ENCODE measurements at places on chromosomes 1 and 21.

DNA sequence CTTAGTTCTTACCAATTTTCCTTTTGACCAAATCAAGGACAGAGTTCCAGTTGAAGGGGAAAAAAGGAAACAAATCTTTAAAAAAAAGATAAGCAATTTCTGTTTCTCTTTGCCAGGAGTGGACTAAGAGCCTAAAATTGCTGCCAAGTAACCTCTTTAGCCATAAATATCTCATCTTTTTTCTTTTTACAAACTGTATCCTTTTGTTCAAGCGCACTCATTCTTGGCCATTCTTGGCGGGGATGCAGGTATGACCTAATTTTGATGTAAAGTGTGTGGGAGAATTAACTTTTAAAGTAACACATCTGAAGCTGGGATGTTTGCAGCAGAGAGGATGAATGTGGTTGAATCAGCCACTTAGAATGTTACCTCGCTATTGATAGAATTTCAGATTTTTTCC is 13.4 kb upstream of the KIF1B start:
- DNase-seq: no peak

DNA sequence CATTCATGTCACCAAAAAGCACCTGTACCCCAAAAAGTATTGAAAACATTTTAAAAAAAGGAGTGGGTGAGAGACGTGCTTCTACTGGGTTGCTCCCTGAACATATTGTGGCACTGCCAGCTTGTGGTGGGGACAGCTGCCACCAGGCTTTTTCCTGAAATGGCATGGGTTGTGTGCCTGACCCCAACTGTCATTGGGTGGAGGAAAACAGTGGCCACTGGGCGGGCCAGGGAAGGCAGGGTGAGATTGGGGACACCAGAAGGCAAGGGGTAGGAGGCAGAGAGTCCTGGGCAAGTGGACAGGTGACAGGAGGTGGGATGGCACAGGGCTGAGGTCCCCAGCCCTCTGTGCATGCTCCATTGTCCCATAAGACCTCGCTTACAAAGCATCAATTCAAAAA is 55.5 kb downstream of the TGFB2 start:
- DNase-seq: no peak

DNA sequence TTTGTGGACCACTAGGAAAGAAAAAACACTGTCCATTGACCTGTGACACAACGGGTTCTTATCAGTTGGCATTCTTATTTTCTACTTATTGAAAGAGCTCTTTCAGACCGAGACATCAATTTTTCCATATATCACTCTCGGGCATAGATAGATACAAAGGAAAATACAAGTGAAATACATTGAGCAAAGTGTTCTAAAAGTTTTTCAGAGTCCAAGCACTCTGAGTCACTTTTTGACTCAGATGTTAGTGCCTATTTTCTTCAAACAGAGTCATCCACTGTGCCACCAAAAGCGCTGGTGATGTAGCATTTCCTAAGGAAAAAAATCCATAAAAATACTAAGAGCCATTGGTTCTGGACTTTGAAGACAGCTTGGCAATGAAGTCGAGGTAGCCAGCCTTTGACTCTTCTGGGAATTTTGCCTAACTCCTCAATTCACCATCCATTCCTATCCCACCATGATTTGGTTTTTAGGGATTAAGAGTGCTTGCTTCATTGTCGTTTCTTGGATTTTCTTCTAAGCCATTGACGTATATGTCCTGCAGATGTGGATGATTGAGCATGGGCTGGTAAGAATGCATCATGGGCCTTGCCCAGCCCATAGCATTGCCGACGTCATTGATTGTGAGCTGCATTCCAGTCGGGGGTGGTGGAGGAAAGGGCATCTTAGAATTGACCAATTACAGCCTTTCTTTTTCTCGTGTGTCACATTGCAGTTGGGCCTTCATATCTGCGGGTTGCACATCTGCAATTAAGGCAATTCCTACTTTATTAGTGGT is 10.6 kb downstream of the GALNT2 start:
- no peak for DNase-seq

- no peak for DNase-seq
Measured at GRCh38 chr1:236552901-236553300, 29.1 kb downstream of the LGALS8 start.

GRCh38 chr1:223429821-223430220 is 36.6 kb downstream of the CCDC185 start:
- no peak for DNase-seq

GRCh38 chr1:14866911-14867612 is 268.6 kb downstream of the KAZN start:
- DNase-seq: no peak

DNA sequence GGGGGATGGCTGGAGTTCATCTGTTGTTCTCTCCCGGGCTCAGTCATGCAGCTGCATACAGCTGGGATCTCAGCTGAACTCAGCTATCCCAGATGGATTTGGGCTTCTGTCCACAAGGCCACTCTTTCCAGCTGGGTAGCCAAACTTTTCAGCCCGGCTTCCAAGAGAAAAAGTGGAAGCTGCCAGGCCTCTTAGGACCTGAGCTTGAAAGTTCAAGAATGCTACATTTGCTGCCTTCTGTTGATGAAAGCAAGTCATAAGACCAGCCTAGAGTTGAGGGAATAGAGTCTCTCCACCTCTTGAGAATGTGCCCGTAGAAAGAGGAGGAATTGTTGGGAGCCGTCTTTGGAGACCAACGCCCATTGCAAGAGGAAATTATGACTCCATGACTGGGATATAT is 95.3 kb downstream of the C1orf21 start:
- no peak for DNase-seq

DNA sequence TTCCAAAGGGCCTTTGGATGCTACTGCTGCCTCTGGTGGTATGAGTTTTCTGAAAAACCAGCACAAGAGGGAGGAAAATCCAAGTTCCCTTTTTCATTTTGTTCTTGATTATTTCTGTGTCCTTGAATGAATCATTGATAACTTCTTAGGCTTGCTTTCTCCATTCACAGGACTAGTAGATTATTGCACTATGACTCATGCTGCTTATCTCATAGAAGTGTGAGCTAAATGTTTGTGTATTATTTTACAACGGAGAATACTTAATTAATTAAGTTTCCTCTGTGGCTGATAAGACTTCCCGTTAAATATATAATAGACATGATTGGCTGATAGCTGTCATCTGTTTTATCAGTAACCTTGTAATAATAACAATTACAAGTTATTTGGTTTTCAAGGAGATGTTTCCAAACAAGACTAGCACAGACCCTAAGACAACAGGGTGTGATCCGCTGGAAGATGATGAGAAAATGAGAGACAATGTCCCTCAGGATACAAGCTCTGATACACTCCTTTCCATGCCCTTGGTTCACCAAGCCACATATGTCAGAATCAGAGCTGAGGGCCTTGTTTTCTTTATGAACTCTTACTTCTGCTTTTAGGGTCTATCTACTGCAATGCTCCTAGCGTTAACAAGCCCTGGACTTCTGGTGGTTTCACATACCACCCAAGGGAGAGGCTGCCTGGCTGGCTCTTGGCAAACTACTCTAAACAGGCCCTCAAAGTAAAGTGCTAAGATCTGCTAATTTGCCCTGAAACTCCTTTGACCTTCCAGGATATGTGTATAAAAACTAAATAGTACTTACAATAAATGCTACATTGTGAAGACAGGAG is 1078.3 kb downstream of the TTLL7 start:
- no peak for DNase-seq

- DNase-seq: no peak
Measured at GRCh38 chr1:169085911-169086310, 20.6 kb upstream of the ATP1B1 start.

DNA sequence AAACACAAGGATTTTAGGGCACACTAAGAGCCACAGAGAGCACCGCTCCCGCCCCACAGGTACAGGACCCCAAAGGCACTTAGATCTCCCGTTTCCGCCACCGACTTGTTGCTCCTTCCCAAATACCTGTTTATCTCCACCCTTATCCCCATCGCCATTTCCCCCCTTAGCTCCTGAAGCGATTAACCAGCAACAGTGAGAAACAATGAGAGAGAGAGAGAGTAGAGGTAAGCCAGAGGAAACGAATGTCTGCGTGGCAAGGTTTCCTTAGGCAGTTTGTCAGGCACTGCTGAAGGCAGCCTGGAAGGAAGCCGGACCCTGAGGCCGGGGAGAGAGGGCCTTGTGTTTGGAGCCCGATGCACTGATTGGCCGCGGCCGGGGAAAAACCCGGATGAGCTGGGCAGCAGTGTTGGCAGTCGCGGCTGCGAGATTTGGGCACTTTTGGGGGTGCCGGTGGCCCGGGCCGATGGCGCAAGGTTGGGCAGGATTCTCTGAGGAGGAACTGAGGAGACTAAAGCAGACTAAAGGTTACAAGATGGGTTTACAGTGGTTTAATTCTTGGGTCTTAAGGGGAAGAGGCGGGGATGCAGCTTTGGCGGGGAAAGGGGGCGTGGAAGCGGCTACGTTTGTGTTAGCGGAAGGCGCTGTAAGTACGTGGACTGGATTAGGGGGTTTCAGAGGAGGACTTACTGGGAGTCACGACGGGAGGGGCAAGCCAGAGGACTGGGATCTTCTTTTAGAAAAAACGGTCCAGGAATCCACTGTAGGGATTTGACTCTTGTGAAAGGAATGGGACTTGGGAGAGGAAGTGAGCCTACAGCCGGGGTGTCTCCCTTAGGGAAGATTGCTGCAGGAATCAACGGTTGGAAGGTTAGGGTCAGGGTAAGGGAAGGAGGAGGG is at the start of gene GORAB:
TSS of gene GORAB (plus strand) at position 409 of the 900 bp plus-strand sequence. CDS start at position 467, 58 bp downstream.
- DNase-seq: peak; percentile 78

DNA sequence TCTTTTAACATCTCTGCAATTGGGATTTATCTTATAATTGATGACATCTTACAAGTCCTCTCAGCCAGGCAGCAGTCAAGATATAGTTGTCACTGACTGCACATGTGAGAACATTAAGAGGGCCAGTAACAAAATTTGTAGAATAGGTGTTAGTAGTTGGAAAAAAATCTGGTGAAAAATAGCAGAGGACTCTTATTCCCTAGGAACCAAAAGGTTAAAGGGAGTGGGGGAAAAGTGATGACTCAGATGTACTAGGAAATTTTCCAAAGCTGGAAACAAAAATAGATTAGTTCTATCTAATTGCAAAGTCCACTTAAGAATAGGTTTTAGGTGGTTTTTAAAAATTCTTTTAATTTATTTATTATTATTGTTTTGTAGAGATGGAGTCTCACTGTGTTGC is 3.6 kb downstream of the NUP210L start:
- DNase-seq: no peak

- no peak for DNase-seq
Measured at GRCh38 chr1:65512383-65512782, 91.9 kb downstream of the LEPR start.

DNA sequence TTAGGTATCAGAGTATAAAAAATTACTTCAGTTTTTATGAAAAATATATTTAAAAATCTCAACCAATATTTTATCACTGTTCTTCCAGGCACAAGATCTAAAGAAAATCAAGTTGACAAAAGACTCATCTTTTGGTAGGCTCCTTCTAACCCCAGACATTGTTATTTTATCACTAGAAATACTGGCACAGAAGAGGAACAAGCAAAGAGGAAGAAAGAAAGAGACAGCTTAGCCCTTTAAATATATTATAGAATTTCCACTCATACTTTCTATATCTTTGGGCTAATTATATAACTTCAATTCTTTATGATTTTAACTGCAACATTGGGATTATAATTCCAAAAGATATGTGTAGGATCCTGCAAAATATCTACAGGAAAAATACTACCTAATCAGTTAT is 32.4 kb downstream of the SPTA1 start:
- DNase-seq: no peak

DNA sequence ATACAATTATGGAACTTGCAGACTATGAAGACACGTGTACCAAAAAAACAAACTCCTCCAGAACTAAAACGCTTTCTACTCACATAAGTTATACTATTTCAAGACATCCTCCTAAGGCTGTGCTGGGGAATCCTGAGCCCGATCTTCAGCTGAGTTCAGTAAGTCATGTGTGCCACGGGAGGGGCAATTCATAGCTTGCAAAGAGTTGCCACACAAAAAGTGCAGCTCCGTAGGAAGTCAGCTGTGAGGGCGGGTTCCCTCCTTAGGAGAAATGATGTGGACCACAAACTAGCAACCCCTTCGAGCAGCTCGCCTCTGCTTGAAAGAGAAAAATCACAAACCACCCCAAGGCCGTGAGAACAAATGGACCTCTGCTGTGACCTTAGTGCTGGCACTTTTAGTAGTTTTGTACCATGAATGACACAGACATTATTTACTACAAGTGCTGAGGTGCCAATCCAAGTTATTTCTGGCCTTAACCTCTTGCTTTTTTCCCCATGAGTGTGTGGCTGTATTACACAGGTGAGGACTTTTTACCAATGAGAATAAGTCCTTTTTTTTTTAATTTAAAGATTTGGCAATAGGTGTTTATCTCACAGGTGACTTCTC is 35.8 kb upstream of the TRIM67 start:
- no peak for DNase-seq

- no peak for DNase-seq
Measured at GRCh38 chr21:28253961-28254360, 738.7 kb downstream of the LTN1 start.

GRCh38 chr21:33026878-33027400 is 1.2 kb downstream of the OLIG2 start:
- DNase-seq: no peak

- no peak for DNase-seq
Measured at GRCh38 chr1:7497107-7497637, 273.9 kb upstream of the VAMP3 start.

DNA sequence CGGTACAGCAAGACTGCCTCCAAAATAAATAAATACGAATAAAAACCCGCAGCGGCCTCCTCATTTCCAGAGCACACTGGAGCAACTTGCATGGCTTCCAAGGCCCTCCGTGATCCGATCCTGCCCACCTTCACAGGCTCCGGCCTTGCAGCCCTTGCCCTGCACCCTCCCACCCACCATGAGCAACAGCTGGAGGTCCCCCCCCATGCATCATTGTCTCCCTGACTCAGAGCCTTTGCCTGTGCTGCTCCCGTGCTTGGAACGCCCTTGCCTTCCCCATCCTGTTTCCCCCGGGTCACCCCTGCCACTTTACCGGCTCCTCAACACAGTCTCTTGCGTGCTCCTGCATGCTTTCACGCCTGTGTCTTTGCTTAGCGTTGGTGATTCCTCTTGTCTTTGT is 71.0 kb upstream of the ANGPTL1 start:
- no peak for DNase-seq

GRCh38 chr1:204366759-204367158 is 7.0 kb upstream of the PLEKHA6 start:
- DNase-seq: no peak

DNA sequence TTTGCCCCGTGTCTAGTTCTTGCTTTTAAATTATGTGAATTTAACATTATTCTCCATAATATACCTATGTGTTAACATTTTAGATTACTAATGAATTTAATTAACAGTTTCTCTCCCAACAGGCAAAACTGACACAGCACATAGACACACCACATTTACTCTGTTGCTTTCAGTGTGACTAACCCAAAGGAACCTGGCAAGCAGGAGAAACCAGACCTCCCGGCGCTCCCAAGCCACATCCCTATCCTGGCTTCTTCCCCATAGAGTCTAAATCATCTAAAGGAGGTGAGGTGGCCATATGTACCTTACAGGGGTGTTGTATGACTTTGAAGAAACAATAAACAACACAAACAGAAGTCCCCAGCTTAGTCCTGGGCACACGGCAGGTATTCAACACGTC is 69.2 kb downstream of the CAPZB start:
- no peak for DNase-seq

- DNase-seq: peak; percentile 36
Measured at GRCh38 chr1:223556414-223557129, 108.9 kb downstream of the CAPN8 start.

GRCh38 chr1:48230236-48230635 is 7.7 kb downstream of the SLC5A9 start:
- no peak for DNase-seq
